SJCRH30 (cell line): ENCODE measurements at places on chromosomes 4 and X. TPM values are rescaled to one million over a fixed set of nuclear protein-coding genes. Genes with fewer than 3 reads are reported as not detected.

DNA sequence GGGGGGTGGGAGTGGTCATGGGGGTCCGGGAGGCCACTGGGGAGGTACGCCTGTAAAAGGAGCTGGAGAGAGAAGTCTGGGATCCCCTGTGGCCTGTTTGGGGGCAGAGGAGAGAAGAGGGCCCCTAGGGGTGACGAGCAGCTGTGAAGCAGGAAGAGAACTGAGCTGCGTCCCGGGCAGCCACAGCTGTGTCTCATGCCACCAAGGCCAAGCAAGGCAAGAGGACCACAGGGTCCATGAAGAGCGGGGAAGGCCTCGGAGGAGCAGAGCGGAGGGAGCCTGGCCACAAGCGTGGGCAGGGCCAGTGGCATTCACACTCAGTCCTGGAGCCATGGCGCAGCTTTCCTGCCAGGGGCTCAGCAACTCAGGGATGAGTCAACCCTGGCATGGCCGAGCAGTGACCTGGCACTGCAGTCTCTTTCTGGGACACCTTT is 13.6 kb upstream of the NAT8L start:
- no peak for DNase-seq

GRCh38 chrX:107565931-107566603 is 62.2 kb upstream of the PRPS1 start:
- peak; percentile 45 for DNase-seq

The ADH1C gene
- total RNA-seq: not detected in 2 replicates

The CPLX1 gene
- 0.28 and 0.59 TPM in 2 replicates for total RNA-seq

GRCh38 chr4:108351791-108352190 is 183.1 kb upstream of the LEF1 start:
- no peak for DNase-seq

GRCh38 chr4:174144106-174144505 is 139.4 kb downstream of the FBXO8 start:
- DNase-seq: no peak

The AMER1 gene
- 17.2 and 17.4 TPM in 2 replicates for total RNA-seq

- peak; percentile 64 for DNase-seq
These were observed 66.1 kb downstream of the NHSL2 start for GRCh38 chrX:71976753-71977152.

DNA sequence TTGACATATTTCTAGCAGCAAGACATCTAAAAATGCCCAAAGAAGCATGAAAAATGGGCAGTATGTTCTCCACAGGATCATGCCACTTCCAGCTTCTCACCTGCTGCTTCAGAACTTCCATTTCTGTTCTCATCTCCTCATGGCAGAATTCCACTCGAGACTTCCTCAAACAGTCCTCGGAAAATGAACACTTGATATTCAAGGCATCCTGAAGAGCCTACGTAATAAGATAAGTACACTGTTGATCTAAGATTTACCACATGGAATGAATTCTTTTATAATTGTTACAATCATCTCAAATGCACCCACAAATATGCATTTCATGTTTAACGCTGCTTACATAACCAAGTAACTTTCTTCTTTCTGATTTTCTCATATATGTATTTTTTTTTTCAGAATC is 14.1 kb downstream of the TNIP3 start:
- no peak for DNase-seq

- DNase-seq: no peak
These were observed 95.3 kb downstream of the GRID2 start for GRCh38 chr4:92399032-92399431.

GRCh38 chrX:9829308-9830267 is 43.4 kb downstream of the SHROOM2 start:
- DNase-seq: no peak

GRCh38 chr4:152100379-152101201 is 339.8 kb upstream of the GATB start:
- no peak for DNase-seq

GRCh38 chr4:47715716-47716416 is 122.0 kb downstream of the CORIN start:
- DNase-seq: no peak

The PLXNB3 gene
- 2.0 and 3.7 TPM in 2 replicates for total RNA-seq
